ENCODE measurements at places on chromosomes 3 and 15. TPM values are rescaled to one million over a fixed set of nuclear protein-coding genes. Genes with fewer than 3 reads are reported as not detected.

DNA sequence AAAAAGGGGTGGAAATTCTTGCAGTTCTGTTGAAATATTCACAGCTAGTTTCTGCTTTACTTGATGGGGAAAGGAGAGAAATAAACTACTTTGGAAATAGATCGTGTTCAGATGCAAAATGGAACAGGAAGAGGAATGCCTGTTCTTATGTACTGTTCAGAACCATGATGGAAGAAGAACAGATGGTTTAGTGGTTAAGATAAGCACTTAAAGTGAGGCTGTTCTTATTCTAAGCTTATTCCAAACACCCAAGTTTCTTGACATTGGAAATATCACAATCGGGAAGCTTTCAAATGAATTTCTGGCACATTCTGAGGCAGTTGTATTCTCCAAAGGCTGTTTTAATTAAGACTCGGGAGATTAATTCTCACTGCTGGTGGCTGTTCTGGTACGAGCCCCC lies 228.5 kb downstream of the LSAMP start:
- no peak for DNase-seq

DNA sequence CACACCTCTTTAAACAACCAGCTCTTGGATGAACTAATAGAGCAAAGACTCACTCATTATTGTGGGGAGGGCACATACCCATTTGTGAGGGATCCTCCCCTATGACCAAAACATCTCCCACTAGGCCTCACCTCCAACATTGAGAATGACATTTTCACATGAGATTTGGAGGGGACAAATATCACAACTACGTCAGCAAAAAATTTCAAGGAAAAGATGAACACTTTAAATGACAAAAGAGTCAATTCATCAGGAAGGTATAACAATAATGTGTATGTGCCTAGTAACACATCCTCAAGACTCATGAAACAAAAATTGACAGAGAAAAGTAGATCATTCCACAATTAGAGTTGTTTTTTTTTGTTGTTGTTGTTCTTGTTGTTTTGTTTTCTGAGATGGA lies 38.4 kb upstream of the CHD2 start:
- DNase-seq = no peak

GRCh38 chr3:53630547-53630946 lies 136.1 kb downstream of the CACNA1D start:
- DNase-seq = no peak

The CAMK2N2 gene
- 0.37 TPM for total RNA-seq

GRCh38 chr15:36778531-36778930 lies 199.1 kb downstream of the CDIN1 start:
- DNase-seq = no peak

The CMTM7 gene
- 12.4 TPM for total RNA-seq

- DNase-seq = no peak
Measured at GRCh38 chr3:4814305-4814903, 164.8 kb upstream of the BHLHE40 start.

- DNase-seq = no peak
Measured at GRCh38 chr15:69529141-69529540, 76.5 kb downstream of the RPLP1 start.

DNA sequence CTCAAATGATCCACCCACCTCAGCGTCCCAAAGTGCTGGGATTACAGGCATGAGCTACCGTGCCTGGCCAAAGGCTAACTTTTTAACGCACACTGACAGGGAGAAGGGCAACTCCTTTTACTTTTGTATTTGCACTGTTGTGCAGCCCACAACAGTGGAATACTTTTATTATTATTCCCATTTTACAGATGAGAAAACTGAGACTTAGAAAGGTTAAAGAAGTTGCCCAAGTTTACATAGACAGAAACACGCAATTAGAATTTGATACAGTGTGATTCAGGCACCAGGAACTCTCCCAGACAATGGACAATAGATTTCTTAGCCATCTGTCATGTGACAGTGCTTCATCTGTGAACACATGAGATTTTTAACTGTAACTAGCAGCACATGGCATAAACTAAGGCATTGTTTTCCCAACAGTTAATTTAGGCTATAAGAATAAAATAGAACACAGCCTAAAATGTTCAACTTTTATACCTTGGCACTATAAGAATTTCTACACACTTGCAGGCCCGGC lies 18.8 kb downstream of the STAG1 start:
- DNase-seq = no peak

GRCh38 chr3:59136081-59136480 lies 86.3 kb upstream of the CFAP20DC start:
- no peak for DNase-seq

Data from G401 (cell line).